ENCODE measurements at places on chromosomes 7 and 10.

GRCh38 chr7:12653518-12653917 lies 33.9 kb upstream of the ARL4A start:
- no peak for DNase-seq

DNA sequence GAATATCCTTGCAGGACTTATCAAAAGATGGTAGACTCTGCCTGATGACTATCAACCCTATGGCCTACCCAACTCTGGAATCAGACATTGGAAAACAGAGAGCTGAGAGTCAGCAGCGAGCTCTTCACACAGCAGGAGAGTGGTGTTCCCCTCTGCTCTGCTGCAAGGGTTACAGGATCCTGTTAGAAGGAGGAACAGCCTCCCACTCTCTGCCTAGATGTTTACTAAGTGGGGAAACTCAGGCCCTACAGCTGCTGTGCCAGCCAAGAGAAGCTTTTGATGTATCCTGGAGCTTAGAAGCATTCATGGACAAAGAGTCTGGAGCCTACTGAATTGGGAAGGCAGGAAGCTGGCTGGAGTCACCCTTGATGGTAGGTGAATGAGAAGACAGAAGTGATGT lies 104.6 kb downstream of the ABLIM1 start:
- DNase-seq: no peak

- DNase-seq: no peak
These were observed 12.9 kb downstream of the TTYH3 start for GRCh38 chr7:2644562-2645273.

DNA sequence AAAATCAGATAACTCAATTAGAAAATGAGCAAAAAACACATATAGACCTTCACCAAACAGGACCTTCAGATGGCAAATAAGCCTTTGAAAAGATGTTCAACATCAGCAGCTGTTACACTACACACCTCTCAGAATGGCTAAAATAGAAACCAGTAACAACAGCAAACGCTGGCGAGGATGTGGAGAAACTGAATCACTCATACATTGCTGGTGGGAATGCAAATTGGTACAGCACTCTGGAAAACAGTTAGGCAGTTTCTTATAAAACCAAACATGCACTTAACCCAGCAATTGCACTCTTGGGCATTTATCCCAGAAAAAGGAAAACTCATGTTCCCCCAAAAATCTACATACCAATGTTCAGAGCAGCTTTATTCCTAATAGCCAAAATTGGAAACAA lies 37.7 kb upstream of the SMARCD3 start:
- no peak for DNase-seq

DNA sequence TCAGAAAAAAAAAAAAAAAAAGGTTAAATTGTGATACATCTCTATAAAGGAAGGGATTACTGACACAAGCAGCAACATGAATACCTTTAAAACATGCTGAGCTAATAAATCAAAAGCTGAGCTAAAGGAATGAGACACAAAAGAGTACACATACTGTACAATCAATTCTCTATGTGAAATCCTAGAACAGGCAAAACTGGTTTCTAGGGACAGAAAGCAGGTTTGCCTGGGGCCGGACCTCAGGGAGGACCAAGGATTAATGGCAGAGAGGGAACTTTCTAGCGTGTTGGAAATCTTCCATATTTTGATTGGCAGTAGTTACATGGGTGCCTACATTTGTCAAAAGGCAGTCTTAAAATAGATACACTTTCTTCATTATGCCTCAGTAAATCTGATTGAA lies 52.5 kb downstream of the KLRG2 start:
- no peak for DNase-seq

DNA sequence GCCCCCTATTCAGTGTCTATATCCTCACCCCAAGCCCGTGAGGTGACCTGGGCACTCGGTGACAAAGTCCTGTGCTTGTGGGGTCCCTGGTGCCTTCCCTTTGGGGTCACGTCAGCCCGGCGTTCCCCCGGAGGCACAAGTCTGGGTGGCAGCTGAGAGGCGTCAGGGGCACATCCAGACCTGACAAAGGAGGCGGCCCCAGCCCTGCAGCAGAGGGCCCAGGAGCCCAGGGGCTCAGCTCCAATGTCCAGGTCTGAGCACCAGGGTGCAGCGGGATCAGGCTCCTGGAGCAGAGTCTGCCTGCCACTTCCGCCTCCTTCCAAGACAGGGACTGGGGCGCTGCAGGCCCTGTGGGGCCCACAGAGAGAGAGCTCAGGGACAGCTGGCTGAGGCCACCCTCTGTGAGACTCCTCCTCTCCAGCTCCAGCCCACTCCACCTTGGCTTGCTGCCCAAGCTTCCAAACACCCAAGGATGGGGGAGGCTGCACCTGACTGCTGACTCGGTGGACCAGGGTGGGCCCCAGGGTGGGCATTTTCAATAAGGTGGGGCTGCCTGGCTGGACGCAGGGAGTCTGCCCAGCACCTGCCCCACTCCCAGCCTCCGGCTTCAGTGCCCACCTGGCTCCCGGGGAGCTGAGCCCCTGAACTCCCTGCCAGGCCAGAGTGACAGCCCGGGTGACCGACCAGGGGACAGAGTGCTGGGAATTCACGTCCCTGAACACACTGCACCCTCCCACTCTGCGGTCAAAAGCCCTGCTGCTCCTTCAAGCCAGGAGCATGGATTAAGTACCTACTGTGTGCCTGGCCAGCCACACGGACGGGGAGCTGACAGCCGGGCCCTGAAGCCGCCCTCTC lies 1.0 kb upstream of the KNDC1 start:
- DNase-seq: no peak

- DNase-seq: no peak
These were observed 85.1 kb downstream of the PRPF18 start for GRCh38 chr10:13671904-13672303.

GRCh38 chr7:4184653-4185052 lies 497.4 kb upstream of the FOXK1 start:
- no peak for DNase-seq

- no peak for DNase-seq
These were observed 93.6 kb downstream of the CACNB2 start for GRCh38 chr10:18233775-18234174.

GRCh38 chr10:17586821-17587234 lies 30.3 kb downstream of the HACD1 start:
- peak; percentile 26 for DNase-seq

GRCh38 chr10:87927091-87927490 lies 63.7 kb downstream of the PTEN start:
- DNase-seq: no peak
